ENCODE measurements at places on chromosomes 6 and 20.

GRCh38 chr20:11387189-11387754 lies 530.4 kb upstream of the BTBD3 start:
- DNase-seq, result peak; percentile 88

DNA sequence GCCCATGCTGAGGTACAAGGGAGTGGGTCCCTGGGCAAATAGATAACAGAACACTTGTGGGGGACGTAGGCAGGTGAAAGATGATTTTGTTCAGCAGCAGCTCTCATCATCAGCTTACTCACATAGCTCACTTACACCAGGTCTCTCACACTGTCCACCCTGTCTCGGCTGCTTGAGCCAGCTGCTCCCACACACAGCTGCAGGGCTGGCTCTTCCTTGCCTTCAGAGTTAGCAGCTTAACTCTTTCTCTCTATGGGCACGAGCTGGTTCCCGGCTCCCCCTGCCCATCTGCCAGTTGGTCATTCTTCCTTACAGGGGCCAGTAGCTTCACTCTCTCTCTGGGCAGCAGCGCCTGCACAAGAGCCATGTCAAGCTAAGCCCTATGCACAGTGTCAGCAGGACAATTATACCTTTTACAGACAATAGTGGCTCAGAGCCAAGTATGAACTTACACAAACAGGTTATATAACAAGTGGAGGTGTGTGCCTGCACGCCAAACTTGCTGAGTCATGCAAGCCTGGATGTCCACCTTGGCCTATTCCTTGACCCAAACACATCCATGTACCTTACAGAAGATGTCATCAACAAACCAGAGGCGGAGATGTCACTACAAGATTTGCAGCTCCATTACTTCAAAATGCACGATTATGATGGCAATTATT lies 18.7 kb downstream of the ZNF391 start:
- no peak for DNase-seq

DNA sequence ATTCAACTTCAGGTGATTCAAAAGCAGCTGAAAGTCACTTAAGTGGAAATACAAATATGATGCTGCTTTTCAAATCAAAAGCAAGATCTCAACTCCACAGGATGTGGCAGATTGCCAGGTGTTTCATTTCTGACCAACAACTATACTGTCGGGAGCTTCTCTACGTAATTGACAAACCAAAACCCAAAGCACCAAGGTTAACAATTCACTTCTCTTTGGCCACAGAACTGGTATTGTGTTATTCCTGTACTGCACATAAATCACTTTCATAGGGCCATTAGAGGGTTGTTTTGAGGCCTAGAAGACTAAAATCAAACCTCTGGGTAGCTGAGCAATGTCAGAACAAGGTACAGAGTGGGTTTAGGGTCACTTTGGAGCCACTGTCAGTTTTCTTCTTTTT lies 169.7 kb downstream of the HAO1 start:
- peak; percentile 38 for DNase-seq

DNA sequence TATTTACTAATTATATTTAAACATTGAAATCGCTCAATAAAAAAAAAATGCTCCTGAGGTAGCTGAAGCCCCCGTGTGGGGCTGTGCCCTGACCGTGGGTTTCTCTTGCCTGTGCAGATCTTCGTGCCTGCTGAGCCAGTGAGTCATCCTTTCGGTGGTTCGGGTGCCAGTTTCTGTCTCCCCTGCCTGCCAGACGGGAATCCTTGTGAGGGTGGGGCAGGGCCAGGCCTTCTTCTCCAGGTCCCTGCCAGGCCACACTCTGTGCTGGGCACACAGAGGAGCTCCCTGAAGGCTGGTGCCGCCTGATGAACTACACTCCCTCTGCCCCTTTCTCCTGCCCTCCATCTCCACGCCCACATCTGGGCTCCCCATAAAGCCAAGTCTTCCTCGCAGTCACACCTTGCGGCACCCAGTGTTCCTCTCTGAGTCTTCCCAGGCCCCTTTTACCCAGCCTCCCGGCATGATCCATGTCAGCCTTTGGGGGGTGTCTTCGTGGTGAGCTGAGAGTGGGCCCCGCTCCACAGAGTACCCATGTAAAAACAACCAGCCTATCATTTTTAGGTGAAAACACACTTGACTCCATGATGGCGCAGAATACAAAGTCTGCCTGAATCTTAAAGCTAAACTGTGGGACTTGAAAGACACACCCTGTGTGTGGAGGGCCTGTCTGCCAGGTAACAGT lies 19.3 kb downstream of the FGD2 start:
- peak; percentile 37 for DNase-seq

- DNase-seq, result peak; percentile 49
These were observed 4.1 kb downstream of the AARS2 start for GRCh38 chr6:44309092-44309491.

DNA sequence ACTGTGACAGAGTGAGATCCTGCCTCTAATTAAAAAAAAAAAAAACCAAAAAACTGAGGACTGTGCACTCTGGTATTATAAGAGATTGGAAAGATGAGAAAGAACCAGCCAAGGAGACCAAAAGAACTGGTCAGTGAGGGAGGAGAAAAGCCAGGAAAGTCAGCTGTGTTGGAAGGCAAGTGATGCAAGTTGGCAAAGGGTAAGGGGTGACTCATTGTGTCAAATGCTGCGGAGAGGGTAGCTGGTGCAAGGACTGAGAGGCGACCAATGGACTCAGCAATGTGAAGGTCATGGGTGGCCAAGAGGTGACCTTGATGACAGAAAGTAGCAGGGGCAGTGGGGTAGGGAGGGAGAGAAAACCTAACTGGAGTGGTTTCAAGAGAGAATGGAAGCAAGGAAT lies 27.4 kb upstream of the LRRN4 start:
- DNase-seq, result peak; percentile 22
